ENCODE measurements at places on chromosomes 3 and 15.

DNA sequence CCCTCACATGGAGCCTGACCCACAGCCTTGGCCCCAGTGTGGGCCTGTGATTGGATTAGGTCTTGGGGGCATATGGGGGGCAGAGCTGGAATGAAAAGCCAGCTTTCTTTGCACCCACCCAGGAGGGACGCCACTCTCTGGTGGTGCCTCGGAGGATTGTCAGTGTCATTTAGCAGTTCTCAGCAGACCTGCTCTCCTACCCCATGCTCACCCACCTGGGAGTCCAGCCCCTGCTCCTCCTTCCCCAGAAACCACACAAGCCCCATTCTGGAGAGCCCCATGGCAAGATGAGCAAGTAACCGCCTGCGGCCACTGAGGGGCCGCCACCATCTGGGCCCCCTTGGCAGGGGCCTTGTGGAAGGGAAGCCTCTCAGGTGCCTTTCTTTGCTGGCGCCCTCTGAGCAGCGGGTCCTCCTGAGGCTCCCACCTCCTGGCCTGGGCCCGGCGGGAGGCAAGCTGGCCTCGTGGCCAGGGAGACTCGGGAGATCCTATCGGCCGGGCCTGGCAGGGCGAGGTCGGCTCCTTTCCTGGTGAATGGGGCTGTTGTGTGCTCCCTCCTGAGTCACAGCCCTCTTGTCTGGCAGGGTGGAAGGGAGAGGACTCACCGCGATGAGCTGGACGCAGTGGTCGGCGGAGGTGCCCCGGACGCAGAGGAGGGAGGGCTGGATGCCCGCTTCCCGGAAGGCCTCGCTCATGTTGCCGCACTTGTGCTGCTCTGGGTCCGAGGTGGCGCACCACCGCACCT, 2.3 kb downstream of the MELTF start:
- no peaks in the 10 kb centered on the region for H3K36me3 ChIP-seq
- H3K4me1 ChIP-seq: peaks cover 7% of the 10 kb centered on the region
- no peak overlapping the region for H3K27ac ChIP-seq
- H3K4me3 ChIP-seq: no peak overlapping the region

GRCh38 chr15:74470631-74471395, 9.9 kb upstream of the UBL7 start:
- no peaks in the 10 kb centered on the region for H3K36me3 ChIP-seq
- DNase-seq: no peak
- H3K27me3 ChIP-seq: no peaks in the 10 kb centered on the region
- no peak overlapping the region for H3K4me3 ChIP-seq
- no peak overlapping the region for H3K27ac ChIP-seq

- H3K36me3 ChIP-seq: no peaks in the 10 kb centered on the region
- H3K27ac ChIP-seq: no peak within 1 kb of the TSS
- peak; percentile 22 for DNase-seq
- no peaks in the 10 kb centered on the region for H3K27me3 ChIP-seq
- no peak within 1 kb of the TSS for H3K4me3 ChIP-seq
Measured at GRCh38 chr3:190387578-190388213, at the start of gene CLDN16. Gene CLDN16, plus strand, starts transcription at chr3:190388163. Its CDS starts 167 bp downstream, at chr3:190388330.

- H3K36me3 ChIP-seq: no peaks in the 10 kb centered on the region
- peaks cover 19% of the 10 kb centered on the region for H3K27me3 ChIP-seq
- H3K4me1 ChIP-seq: peaks cover 28% of the 10 kb centered on the region
- no peak overlapping the region for H3K4me3 ChIP-seq
Measured at GRCh38 chr3:42801784-42802183, 2.5 kb downstream of the HIGD1A start.

- no peaks in the 10 kb centered on the region for H3K36me3 ChIP-seq
- H3K27me3 ChIP-seq: no peaks in the 10 kb centered on the region
- no peak overlapping the region for H3K4me3 ChIP-seq
- H3K27ac ChIP-seq: no peak overlapping the region
- DNase-seq: no peak
Measured at GRCh38 chr3:196546537-196546936, 21.8 kb downstream of the WDR53 start.

GRCh38 chr3:192825657-192826200, 91.9 kb downstream of the MB21D2 start:
- H3K4me1 ChIP-seq: peaks cover 5% of the 10 kb centered on the region
- no peaks in the 10 kb centered on the region for H3K27me3 ChIP-seq
- no peaks in the 10 kb centered on the region for H3K36me3 ChIP-seq
- no peak overlapping the region for H3K27ac ChIP-seq
- H3K4me3 ChIP-seq: no peak overlapping the region
- DNase-seq: no peak

DNA sequence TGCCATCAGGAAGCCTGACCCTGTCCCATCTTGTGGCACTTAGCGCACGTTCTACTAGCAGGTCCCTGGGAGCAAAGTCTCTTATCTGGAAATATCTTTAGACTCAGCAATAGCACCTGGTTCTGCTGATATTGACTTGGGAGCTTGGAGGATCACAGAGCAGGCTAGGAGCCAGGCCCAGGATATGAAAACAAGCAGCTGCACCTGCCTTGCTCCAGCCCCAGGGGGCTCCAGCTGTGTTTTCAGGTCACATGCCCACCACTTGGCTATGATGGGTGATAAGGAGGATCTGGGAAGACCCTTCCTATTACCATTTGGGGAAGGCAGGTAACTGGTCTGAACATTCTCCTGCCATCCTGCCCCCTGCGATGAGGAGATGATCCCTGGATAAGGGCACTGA, 87.8 kb downstream of the C3orf70 start:
- no peak overlapping the region for H3K4me3 ChIP-seq
- no peaks in the 10 kb centered on the region for H3K36me3 ChIP-seq
- no peak overlapping the region for H3K27ac ChIP-seq
- no peaks in the 10 kb centered on the region for H3K27me3 ChIP-seq

GRCh38 chr3:11211531-11212298, 57.4 kb downstream of the HRH1 start:
- no peaks in the 10 kb centered on the region for H3K4me1 ChIP-seq
- no peaks in the 10 kb centered on the region for H3K36me3 ChIP-seq
- H3K27me3 ChIP-seq: no peaks in the 10 kb centered on the region
- no peak overlapping the region for H3K4me3 ChIP-seq
- DNase-seq: peak; percentile 23

GRCh38 chr15:38085114-38085513, 150.7 kb downstream of the TMCO5A start:
- no peaks in the 10 kb centered on the region for H3K27me3 ChIP-seq
- DNase-seq: no peak
- H3K4me3 ChIP-seq: no peak overlapping the region
- no peaks in the 10 kb centered on the region for H3K4me1 ChIP-seq
- no peaks in the 10 kb centered on the region for H3K36me3 ChIP-seq

DNA sequence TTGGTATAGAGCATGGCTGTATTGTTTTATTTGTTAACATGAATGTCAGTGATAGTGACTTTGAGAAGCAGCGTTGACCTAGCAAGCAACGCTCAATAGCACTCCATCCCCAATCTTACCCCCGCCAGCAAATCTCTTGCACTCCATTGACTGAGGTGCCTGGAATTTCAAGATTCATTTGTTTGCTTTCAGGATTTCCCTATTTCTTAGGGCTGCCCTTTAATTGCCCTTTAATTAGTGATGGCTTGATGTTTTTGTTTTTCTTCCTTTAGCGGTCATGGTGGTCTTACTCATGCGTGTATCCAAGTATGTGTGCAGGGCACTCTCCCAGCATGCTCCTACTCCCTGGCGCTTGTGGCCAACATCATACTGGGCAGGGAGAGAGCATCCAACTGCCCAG, 216.8 kb upstream of the TBL1XR1 start:
- H3K4me1 ChIP-seq: no peaks in the 10 kb centered on the region
- H3K27me3 ChIP-seq: no peaks in the 10 kb centered on the region
- no peak overlapping the region for H3K4me3 ChIP-seq
- H3K36me3 ChIP-seq: no peaks in the 10 kb centered on the region

DNA sequence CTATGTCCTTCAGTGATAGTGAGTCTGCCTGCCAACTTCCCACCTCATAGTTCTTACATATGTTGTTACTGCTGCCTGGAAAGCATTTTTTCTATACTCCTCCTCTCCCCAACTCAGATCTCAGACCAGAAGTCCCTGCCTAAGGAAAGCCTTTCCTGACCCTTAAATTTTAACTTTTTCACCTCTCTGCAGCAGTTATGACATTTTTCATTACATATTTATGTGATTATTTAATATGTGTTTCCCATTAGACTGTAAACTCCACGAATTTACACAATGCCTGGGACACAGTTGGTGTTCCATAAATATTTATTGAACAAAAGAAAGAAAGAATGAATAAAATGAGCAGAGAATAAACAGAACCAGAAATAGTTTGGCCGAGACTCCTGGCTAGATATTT, 125.5 kb downstream of the MITF start:
- no peak for DNase-seq
- no peak overlapping the region for H3K4me3 ChIP-seq
- no peaks in the 10 kb centered on the region for H3K36me3 ChIP-seq
- H3K4me1 ChIP-seq: no peaks in the 10 kb centered on the region
- H3K27me3 ChIP-seq: no peaks in the 10 kb centered on the region

GRCh38 chr3:102084006-102084405, 234.7 kb downstream of the NFKBIZ start:
- H3K4me3 ChIP-seq: no peak overlapping the region
- no peak overlapping the region for H3K27ac ChIP-seq
- H3K4me1 ChIP-seq: peaks cover 20% of the 10 kb centered on the region

DNA sequence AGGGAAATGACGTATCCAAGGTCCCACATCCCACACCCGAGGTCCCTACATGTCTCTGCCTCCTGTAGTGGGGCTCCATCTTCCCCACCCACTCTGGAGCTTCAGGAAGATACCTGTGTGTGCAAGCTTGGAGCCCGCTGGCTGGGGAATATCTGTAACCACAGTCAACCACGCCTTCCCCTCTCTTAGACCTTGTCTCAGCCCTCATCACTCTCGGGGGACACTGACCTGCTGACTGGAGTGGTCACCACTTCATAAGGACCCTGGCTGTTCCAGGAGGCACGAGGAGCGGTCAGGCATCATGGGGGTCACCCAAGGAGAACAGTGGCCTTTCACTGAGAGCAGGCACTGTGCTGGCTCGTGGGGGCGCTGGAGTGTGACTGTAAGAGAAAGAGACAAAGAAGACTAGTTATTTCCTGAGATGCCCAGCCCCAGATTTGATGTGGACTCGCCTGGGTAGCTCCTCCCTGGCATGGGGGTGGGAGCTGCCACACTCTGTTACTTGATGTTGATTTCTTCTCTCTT, 48.6 kb downstream of the CTXND1 start:
- H3K27ac ChIP-seq: no peak overlapping the region
- H3K4me3 ChIP-seq: no peak overlapping the region
- H3K4me1 ChIP-seq: peaks cover 10% of the 10 kb centered on the region
- no peaks in the 10 kb centered on the region for H3K36me3 ChIP-seq
- no peaks in the 10 kb centered on the region for H3K27me3 ChIP-seq

DNA sequence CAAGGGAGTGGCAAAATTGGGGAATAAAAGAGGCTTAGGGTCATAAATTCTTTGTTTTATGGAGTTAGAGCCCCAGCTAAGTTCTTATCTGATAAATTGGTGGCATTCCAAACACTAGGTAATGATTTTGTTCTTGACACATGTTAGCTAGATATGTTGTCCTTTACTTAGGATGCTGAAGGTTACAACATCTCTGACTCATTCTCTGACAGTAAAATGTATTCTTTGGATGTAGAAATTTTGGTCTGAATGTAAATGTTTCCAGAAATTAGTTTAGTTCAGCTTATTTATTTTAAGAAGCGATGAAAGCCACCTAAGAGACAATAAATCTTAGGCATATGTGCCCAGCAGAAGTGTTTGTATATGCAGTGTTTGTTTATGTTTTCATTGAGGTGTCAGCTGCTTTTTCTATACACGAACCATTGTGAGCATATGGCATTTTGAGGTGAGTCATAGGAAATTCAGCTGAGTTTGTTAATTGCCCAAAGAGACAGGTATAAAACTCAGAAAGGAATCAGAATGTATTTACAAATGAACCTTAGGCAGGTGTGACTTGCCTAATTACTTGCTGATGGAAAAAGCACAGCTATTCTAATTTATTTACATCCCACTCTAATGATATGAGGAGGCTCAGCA, 247.7 kb downstream of the AGBL1 start:
- no peak overlapping the region for H3K4me3 ChIP-seq
- H3K4me1 ChIP-seq: no peaks in the 10 kb centered on the region
- no peaks in the 10 kb centered on the region for H3K27me3 ChIP-seq
- no peak for DNase-seq

DNA sequence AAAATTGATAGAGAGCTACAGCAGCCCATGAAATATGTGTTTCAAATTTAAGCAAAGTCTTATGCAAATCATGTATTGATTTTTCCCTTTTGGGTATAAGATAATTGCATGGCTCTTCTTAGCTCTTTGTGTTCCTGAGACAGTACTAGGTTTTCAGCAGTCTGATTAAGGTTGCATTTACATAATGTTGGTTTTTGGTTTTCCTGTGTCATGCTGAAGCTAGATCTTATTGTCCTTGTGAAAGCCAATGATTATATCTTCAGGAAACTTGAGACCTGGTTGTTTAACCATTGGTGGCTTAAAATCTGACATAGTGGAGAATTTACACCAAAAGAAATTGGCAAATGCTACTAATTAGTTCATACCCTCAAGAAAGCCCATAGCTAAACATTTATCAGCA, 392.6 kb downstream of the ZPLD1 start:
- no peak overlapping the region for H3K4me3 ChIP-seq
- H3K4me1 ChIP-seq: no peaks in the 10 kb centered on the region
- H3K27ac ChIP-seq: no peak overlapping the region
- no peaks in the 10 kb centered on the region for H3K36me3 ChIP-seq

GRCh38 chr15:34725556-34725955, 29.2 kb downstream of the GJD2 start:
- DNase-seq: no peak
- H3K4me3 ChIP-seq: no peak overlapping the region
- H3K4me1 ChIP-seq: peaks cover 48% of the 10 kb centered on the region
- peak overlapping the region; percentile 83 for H3K27ac ChIP-seq

DNA sequence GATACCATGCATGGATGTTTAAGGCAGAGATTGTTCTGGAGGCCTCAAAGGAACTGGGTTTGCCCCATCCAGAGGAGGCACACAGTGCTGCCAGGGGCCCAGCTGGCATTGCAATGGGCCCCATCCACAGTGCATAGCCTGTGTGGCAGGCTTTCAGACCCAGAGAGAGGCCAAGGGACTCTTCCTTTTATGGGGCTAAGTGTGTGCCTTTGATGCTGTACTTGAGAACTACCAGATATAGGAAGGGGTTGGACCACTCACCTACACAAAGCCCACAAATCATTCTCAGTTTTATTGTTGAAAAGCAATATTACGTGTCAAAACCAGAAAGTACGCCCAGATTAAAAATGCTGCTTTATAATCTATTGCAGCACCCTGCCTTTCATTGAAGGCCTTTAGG, 134.9 kb downstream of the EPHB1 start:
- no peaks in the 10 kb centered on the region for H3K27me3 ChIP-seq
- H3K4me3 ChIP-seq: no peak overlapping the region
- DNase-seq: no peak

- H3K36me3 ChIP-seq: no peaks in the 10 kb centered on the region
- H3K4me1 ChIP-seq: no peaks in the 10 kb centered on the region
- no peak for DNase-seq
- no peak overlapping the region for H3K27ac ChIP-seq
- no peak overlapping the region for H3K4me3 ChIP-seq
Measured at GRCh38 chr3:190456770-190457169, 7.1 kb upstream of the TMEM207 start.

- peaks cover 6% of the 10 kb centered on the region for H3K4me1 ChIP-seq
- H3K27ac ChIP-seq: peak overlapping the region; percentile 50
- H3K36me3 ChIP-seq: peaks cover 14% of the 10 kb centered on the region
- no peak overlapping the region for H3K4me3 ChIP-seq
- DNase-seq: peak; percentile 60
Measured at GRCh38 chr3:50254577-50255250, 14.2 kb upstream of the SEMA3B start.
